ENCODE measurements at places on chromosomes 2 and 18.
A peak's percentile ranks its signal among the peaks of the same experiment; 100 is the strongest.

GRCh38 chr2:26018184-26019055 lies 15.5 kb upstream of the RAB10 start:
- DNase-seq = peak; percentile 81

- DNase-seq = no peak
Measured at GRCh38 chr2:27270670-27271069, 4.6 kb upstream of the DNAJC5G start.

GRCh38 chr2:23449413-23449812 lies 64.4 kb downstream of the KLHL29 start:
- DNase-seq = no peak

DNA sequence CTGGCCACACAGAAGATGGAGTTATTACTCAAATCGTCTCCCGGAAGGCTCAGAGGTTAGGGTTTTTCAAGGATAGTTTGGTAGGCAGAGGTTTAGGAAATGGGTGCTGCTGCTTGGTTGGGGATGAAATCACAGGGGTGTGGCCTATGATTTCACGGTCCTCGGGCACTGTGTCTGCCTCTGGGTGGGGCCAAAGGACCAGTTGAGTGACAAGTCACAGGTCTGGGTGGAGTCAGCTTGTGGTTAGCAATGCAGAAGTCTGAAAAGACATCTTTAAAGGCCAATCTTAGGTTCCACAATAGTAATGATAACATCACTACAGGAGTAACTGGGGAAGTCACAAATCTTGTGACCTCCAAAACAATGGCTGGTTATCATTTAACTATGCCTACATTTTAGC lies 387.8 kb downstream of the ZNF521 start:
- DNase-seq = no peak

- no peak for DNase-seq
Measured at GRCh38 chr2:126698376-126698775, 42.4 kb downstream of the GYPC start.

DNA sequence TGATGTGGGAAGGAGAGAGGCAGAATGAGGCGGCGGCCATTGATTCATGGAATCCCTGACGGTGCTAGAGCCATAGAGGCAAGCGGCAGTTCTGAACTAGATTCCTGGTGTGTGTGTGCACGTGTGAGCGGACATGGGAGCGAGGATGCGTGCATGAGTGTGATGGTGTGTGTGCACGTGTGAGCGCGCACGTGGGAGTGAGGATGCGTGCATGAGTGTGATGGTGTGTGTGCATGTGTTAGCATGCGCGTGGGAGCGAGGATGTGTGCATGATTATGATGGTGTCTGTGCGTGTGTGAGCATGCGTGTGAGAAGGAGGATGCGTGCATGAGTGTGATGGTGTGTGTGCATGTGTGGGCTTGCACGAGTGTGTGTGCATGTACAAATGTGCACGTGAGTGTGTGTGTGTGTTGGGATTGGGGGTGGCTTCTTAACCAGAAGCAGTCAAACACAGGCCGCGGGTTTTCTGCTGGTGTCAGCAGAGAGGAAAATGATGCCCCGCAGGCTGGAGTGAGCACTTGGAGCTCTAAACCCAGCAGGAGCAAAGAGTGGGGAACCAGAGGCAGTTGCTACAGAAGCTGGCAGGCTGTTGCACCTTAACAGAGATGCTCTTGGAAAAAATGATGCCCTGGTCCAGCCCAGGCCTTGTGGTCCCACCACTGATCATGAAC lies 29.5 kb downstream of the DIPK1C start:
- DNase-seq = no peak

DNA sequence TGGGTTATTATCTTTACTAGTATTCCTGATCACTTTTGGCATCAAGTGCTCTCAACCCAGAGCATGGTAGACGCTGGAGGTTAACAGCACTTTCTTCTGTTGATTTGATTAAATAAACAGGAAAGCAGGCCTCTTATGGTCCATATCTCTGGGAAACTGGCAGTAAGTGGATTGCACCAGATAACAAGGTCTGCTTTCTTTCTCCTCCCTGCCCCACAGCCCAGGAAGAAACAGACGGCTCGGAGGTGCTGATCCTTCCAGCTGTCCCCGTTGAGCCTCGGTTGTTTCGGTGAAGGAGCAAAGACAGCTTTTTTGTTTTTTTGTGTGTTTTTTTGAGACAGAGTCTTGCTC lies 100.8 kb upstream of the KCTD1 start:
- no peak for DNase-seq

GRCh38 chr18:55588111-55588869 lies at the start of gene TCF4:
TSS of gene TCF4 (minus strand) at chr18:55588192. CDS start at chr18:55587116, 1,076 bp downstream.
- DNase-seq = peak; percentile 43

- no peak for DNase-seq
Measured at GRCh38 chr2:71843391-71843850, 304.2 kb downstream of the CYP26B1 start.

GRCh38 chr2:43542285-43542933 lies 53.4 kb downstream of the THADA start:
- peak; percentile 67 for DNase-seq

DNA sequence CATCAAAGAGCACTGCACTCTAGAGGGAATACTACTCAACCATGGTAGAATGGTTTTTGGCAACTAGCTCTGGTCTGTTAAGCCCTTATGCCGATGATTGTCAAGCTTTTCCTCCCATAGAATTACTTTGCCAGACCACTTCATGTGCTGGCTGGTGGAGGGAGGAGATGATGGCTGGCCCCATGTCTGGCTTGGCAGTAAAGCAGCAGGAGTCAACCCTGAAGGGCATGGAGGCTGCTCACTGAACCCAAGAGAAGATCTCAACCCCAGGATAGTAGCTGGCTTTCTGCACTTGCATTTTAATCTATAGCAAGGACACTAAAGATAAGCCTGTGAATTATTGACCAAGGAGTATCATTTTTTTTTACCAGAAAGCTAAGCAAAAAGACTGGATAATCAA lies 309.9 kb downstream of the PIEZO2 start:
- DNase-seq = no peak

GRCh38 chr2:206422493-206422892 lies 20.8 kb upstream of the ADAM23 start:
- no peak for DNase-seq

GRCh38 chr2:48530033-48530811 lies at the start of gene STON1:
TSS of gene STON1 (plus strand) at chr2:48530154. CDS start at chr2:48580634, 50,480 bp downstream.
- no peak for DNase-seq

DNA sequence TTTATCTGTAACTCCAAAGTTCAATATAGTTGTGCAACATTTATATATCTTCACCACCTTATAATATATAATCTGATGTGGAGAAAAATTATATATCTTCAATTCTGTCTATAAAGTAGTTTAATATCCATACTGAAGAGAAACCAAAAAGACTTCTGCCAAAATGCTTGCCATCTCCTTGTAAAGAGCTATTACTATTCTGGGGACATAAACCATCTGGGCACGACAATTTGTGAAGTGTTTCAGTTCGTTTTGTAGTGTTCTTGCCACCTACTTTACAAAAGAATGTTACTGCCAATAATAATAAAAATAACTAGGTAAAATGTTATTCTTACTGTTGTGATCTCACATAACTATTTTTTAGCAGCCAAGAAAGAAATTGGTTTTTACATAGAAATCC lies 45.1 kb downstream of the SCN1A start:
- DNase-seq = no peak

DNA sequence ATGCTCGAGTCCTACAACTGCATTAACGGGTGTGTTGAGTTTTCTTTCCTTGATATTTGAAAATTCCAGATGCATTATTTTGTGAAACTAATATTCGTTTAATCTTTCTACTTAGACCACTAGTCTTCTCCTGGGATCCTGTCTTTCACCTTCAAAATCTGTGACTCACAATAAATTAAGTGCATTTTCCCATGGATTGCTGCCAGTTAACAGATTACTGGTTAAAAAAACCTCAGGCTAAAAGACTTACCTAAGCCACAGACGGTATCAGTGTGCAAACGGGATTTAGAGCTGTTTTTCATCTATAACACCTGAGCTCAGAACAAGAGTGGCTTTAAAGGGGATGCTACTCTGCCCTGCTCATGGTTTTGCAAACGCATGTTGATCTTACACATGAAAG lies 10.2 kb downstream of the FECH start:
- no peak for DNase-seq

- no peak for DNase-seq
Measured at GRCh38 chr2:216525972-216526371, 27.3 kb downstream of the RPL37A start.

GRCh38 chr2:11343650-11344341 lies 640 bp downstream of the ROCK2 start:
- no peak for DNase-seq

DNA sequence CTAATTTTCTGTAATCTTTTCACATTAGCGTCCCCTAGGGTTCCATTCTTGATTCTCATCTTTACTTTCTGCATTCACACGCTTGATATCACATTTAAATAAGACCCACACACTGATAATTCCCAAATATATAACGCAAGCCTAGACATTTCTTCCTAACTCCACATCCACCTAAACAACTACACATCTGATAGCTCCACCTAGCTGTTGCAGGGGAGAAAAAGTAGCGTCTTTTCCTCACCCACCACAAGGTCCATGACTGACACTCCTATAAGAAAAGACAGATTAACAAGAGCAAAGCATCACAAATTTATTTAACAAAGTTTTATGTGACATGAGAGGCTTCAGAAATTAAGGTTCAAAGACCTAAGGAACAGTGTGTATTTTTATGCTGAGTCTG lies 862.2 kb upstream of the DDX18 start:
- no peak for DNase-seq

GRCh38 chr2:112000399-112001135 lies 54.5 kb upstream of the TMEM87B start:
- no peak for DNase-seq

- peak; percentile 47 for DNase-seq
Measured at GRCh38 chr2:72745679-72746368, 80.0 kb downstream of the EXOC6B start.

DNA sequence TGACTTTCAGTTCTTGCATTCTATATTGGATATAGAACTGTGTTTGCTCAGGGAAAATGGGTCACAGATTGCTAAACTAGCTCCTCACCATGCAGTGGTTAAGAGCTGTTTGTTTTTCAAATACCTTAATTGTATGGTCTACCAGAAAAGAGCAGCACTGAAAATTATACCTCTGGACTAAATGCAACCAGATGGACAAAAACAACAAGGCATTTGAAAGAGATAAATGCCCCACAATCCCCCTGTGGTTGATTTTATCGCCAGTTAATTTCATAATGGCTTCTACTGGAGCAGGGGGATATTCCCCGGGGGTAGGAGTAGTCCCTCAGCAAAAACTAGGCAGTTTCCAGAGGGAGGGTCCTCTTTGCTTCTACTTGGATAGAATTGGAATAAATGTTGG lies 267.9 kb upstream of the TNP1 start:
- DNase-seq = no peak

DNA sequence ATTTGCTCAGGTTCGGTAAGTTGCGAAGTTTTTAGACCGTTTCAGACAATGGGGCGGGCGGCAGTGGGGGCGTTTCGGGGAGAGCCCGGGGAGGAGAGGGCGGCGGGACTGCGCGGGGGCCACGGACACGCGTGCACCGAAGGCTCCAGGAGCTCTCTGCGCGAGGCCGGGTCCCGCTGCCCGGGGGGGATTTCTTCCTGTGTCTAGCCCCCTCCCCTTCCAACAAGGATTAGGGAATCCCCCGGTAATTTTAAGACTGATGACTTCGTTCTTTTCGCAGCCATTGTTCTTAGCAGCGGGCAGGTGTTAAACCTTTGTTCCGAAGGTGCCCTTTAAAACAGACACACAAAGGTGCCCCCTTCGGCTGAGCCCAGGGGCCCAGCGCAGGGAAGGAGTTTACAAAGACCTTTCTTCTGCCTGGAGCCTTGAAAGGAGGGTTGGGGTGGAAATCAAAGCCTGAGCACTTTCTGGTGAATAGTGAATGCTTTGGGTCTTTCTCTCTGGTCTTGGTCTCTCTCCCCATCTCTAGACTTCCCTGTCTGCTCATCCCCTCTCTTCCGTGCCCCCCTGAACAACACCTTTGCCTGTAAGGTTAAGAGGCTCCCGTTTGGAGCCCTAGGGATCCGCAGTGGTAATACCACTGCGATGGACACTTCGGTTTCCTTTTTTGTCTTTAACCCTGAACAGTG lies 2.1 kb downstream of the TRIB2 start:
- no peak for DNase-seq

GRCh38 chr2:45857275-45857609 lies 205.8 kb downstream of the PRKCE start:
- no peak for DNase-seq

GRCh38 chr2:64485331-64485730 lies 31.4 kb downstream of the LGALSL start:
- no peak for DNase-seq

DNA sequence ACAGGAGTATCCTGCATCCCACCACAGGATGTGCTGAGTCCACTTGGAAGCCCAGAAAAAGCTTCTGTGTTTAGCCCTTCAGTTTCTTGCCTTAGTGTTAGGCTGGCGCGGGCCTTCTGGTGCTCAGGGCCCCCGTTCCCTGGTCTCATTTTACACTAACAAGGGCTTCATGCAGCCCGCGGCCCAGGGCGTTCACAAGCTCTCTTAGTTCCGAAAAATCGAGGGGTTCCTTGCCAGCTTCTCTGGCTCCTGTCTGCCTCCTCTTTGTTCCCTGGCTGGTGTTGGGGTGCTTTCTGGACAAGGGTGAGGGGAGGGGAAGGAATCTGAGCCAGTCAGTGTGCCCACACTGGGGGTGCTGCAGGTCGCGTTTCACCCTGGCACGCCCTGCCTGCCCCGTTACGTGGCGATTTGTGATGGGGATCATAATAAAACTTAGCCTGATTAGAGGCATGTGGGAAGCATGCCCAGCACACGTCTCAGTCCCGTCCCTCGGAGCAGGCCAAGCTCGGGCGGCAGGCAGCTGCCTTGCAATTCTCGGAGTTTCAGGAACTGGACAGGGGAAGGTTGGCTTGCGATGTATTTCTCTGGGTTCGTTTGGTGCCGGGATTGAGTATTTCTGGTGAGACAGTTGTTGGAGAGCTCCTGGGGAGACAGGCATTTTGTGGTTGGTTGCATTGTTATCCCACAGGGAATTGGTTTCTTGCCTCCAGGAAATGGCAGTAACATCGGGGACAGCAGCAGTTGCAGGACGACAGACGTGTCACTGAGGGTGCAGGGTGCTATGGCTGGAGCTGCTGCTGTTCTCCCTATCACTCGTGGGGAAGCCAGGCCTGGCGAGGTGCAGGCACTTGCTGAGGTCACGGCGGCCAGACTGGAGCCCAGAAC lies 22.9 kb downstream of the SH3BP4 start:
- no peak for DNase-seq

DNA sequence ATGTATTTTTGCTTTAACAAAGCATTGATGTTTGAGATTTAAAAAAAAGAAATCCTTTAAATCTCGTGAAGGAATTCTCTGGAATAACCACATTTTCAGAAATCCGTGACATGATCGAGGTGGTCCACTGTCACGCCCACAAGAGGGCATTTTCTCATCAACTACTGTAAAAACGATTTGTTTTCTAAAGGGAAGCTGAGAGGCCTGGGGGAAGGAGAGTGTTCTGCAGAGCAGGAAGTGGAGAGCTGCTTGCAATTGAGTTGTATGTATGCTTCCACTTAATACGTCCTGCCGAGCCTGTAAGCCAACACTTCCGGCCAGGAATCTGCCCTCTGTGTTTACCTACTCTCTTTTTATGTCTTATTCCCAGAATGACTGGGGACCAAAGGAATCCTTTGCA lies 19.4 kb downstream of the KLHL29 start:
- no peak for DNase-seq

GRCh38 chr2:62456721-62457539 lies 49.1 kb downstream of the TMEM17 start:
- peak; percentile 56 for DNase-seq

Data from hematopoietic multipotent progenitor cell treated with erythropoietin and hydrocortisone succinate and interleukin-3 and kit ligand, for 15 days (in vitro differentiated cells).